Activated gamma-delta T cell (primary cell): ENCODE measurements at places on chromosomes 6 and 20.

GRCh38 chr6:87431263-87431662, 23.5 kb downstream of the CFAP206 start:
- no peak for DNase-seq

DNA sequence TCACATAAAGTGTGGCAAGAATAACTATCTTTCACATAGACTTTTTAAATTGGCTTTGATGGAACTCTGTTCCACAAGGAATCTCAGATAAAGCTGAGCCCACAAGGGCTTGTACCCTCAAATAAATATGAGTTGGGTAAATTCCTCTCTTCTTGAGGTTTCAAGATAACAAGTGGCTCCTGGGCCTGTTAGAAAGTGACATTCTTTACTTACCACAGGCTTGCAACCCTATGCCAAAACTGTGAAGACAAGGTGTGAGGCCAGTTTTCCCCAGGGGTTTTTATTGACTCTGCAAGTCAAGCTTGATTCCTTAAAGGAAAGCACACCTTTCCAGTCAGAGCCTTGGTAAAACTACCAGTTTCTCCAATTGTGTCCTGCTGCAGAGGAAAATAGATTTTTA, 664.8 kb upstream of the GJE1 start:
- no peak for DNase-seq

DNA sequence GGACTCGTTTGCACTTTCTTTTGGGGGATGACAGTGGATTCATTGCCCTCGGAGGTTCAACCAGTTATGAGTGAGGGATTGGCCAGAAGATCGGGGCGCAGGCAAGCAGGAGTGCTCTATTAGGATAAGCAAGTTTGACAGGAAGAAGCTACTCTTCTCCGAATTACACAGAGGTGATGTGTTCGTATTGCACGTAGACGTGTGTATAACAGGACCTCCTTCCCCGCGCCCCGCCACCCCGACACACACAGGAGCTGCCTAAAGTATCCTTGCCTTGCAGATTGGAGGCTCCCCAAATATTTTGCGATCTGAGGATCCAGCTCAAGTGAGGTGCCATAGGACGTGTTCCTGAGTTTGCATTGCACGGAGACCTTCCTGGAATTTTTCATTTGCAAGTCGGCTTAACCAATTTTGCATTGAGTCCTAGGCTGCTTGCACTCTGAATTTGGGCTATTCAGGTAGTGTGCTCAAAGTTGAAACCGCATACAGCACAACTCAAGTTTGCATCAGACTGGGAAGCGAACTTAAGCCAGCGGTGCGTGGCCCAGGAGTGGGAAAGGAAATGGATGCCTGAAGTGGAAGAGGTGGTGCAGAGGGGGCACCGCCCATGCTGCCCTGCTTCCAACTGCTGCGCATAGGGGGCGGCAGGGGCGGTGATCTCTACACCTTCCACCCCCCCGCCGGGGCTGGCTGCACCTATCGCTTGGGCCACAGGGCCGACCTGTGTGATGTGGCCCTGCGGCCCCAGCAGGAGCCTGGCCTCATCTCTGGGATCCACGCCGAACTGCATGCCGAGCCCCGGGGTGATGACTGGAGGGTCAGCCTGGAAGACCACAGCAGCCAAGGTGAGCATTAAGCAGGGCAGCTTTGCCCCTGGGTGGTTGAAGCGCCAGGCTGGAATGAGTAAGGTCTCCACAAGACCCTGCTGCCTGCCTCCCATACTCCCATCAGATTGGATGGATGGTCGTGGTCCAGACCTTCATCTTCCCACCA, 770 bp downstream of the TCF19 start:
- DNase-seq = no peak

DNA sequence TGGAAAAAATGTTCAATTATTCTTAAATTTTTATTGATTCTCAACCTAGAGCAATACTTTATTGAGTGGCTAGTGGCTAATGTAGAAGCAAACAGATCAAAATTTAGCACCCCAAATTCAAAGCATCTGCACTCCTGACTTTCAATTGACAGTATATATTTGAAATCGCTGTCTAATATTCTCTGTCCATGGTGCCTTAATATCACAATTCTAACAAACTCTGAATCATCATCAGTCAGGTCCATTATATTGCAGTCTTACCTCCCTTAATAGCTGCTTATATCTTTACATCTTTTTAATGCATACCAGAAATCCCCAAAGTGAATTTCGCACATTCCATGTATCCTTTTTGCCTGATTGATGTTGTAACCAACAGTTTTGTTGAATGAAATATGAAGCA, 134.9 kb downstream of the THEMIS start:
- no peak for DNase-seq

GRCh38 chr6:135094403-135094821, 39.8 kb upstream of the HBS1L start:
- DNase-seq = no peak

DNA sequence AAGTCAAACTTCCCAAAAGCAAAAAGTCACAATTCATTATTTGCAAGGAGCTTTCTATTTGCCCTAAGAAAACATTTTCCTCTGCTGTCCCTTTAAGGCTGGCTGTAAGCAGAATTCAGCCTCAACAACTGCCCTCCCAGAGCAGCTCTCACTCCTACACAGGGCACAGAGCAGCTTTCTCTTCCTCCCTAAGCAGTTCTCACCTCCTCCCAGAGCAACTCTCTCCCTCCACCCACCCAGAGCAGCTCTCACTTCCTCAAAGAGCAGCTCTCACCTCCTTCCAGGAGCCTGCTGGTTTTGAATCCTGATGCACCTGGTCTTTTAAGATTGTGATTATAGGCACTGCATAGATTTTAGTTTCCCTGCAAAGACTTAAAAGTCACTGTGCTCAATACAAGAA, 120.6 kb upstream of the TMEM181 start:
- DNase-seq = no peak
